SJSA1 (cell line): ENCODE measurements at places on chromosomes 1 and 21.

DNA sequence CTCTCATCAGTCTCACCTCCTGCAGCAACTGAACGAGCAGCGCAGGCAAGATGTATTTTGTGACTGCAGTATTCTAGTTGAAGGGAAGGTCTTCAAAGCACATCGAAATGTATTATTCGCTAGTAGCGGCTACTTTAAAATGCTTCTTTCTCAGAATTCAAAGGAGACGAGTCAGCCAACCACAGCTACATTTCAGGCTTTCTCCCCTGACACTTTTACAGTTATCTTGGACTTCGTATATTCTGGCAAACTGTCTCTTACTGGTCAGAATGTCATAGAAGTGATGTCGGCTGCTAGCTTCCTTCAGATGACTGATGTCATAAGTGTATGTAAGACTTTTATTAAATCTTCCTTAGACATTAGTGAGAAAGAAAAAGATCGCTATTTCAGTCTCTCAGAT is 53.7 kb downstream of the ZBTB8A start:
- no peak for DNase-seq

DNA sequence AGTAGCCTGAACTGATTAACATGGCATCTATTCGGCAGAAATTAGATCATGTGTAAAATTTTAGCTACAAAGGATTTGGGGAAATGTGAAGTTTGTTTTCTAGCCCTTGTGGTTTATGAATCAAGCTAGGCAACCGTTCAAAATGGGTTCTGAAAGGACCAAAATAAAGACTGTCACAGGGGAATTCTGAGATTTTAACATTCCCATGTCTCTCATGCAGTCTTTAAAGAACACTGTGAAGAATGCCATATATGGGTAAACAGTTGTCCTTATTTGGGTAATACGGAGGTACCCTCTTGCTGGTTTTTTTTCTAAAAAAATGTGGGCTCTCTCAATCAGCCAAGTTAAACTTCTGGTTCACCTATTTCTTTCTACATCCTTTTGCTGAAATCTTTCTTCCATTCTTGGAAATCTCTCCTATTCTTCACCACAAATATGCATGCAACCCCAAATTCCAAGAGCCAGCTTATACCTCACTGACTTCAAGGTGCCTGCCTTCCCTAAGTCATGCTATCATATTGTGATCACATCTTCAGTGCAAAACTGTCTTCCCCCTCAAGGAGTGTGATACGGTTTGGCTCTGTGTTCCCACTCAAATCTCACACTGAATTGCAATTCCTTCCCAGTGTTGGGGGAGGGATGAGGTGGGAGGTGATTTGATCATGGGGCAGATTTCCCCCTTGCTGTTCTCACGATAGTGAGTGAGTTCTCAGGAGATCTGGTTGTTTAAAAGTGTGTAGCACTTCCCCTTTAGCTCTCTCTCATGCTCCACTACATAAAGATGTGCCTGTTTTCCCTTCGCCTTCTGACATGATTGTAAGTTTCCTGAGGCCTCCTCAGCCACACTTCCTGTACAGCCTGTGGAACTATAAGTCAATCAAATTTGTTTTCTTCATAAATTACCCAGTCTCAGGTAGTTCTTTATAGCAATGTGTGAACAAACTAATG is 308.7 kb downstream of the TTLL7 start:
- no peak for DNase-seq

DNA sequence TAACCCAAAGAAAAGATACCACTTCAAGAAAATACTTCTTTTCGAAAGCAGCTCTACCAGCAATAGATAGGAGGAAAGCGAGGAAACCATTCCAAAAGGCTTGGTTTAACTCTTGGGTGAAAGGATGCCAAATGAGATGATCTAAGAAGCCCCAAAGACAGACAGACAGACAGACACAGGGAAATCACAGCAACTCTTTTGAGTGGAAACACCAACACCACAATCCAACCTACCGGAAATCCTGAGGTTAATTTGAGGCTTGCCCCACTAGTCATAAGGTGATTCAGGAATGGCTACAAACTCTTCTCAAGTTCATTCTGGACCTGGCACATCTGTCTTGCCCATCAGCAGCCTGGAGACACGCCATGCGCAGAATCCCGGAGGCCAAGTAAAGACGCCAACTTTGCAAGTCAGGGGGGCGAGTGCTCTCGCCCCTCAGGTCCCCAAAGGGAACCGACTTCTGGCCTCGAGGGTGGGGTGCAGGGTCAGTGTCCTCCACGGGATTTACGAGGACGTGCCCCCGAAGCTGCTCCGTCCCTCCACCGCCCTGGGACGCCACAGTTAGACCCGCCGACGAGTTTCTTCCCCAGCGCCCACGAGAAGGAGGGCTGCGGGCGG is 778 bp downstream of the EVI5 start:
- peak; percentile 44 for DNase-seq

GRCh38 chr1:3022976-3023375 is 1.7 kb downstream of the ACTRT2 start:
- DNase-seq: no peak

DNA sequence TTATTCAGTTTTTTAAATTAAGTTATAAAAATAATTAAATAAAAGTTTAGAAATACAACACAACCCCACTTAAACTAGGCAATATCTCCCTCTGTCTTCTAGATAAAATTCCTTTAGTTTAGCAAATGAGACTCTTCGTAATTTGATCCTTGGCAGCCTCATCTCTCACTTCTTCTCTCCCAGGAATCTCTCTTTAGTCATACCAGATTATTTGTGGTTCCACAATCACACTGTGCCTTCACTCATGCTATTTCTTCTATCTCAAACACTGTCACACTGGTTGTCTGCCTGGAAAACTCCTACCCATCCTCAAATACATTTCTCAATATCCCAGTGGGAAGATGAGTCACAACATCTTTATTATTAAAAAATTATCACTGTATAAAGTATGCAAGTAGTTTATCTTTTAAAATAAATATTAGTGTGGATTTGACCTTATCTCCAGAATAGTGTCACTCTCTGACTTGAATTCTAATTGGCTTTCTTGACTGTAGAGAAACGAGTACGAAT is 195.5 kb downstream of the KCNH1 start:
- no peak for DNase-seq
